ENCODE measurements at places on chromosomes 2 and 18. TPM values are rescaled to one million over a fixed set of nuclear protein-coding genes. Genes with fewer than 3 reads are reported as not detected.

TRABD2A gene
- 5.7 TPM for total RNA-seq

DOK6 gene
- total RNA-seq: 0.76 TPM

DNA sequence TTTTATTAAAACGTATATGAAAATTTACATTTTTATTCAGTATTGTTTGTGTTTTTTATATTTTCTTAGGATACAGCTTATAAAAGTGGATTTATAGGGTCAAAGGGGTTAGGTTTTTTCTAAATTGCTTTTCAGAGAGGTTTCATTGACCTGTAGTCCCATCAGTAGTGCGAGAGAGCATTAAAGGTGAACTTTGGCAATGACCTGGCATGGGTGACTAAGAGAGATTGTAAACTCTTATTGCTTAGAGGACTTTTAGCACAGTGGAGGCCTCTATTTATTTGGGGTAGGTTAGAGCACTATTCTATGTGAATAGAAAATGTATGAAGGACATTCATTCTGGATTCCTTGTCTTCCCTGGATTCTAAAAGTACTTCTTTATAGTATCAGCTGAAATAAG lies 16.0 kb upstream of the TNP1 start:
- no peak overlapping the region for H3K4me3 ChIP-seq
- H3K27me3 ChIP-seq: no peaks in the 10 kb centered on the region
- DNase-seq: no peak
- no peaks in the 10 kb centered on the region for H3K36me3 ChIP-seq

GRCh38 chr2:152402780-152403759 lies 68.1 kb downstream of the FMNL2 start:
- H3K27me3 ChIP-seq: no peaks in the 10 kb centered on the region
- H3K4me1 ChIP-seq: peaks cover 46% of the 10 kb centered on the region
- DNase-seq: no peak
- H3K36me3 ChIP-seq: no peaks in the 10 kb centered on the region

PTMA gene
- 301 TPM for total RNA-seq

- no peaks in the 10 kb centered on the region for H3K4me1 ChIP-seq
- H3K4me3 ChIP-seq: no peak overlapping the region
- 0 out of 2 replicates have a peak, but pooled peaks cover 6% of the 10 kb centered on the region for H3K36me3 ChIP-seq
These were observed 72.2 kb downstream of the COA5 start for GRCh38 chr2:98535971-98536677.

GRCh38 chr2:98445177-98445682 lies 572 bp downstream of the INPP4A start:
- no peaks in the 10 kb centered on the region for H3K36me3 ChIP-seq
- H3K27me3 ChIP-seq: no peaks in the 10 kb centered on the region
- peak; percentile 70 for DNase-seq
- H3K27ac ChIP-seq: peak overlapping the region; percentile 71

DNA sequence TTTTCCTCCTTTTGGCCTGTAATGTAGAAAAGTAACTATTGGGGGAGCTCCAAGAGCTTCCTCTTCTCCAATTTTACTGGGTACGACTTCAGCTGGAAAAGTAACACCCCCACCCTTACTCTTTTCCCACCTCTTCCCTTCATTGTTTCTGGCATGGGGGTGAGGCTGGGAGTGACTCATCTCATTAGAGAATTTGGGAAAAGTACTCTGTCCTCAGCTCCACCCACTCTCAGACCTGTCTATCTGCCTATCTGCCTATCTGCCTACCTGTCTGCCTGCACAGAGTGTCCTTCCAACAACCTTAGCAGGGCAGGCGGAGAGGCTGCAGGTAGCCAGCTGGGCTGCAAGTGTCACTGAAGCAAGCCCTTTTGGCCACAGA lies 93.6 kb downstream of the EPHA4 start:
- no peak overlapping the region for H3K4me3 ChIP-seq
- no peaks in the 10 kb centered on the region for H3K27me3 ChIP-seq
- H3K27ac ChIP-seq: peak overlapping the region; percentile 64
- peaks cover 19% of the 10 kb centered on the region for H3K4me1 ChIP-seq

CYRIA gene
- not detected for total RNA-seq

DNA sequence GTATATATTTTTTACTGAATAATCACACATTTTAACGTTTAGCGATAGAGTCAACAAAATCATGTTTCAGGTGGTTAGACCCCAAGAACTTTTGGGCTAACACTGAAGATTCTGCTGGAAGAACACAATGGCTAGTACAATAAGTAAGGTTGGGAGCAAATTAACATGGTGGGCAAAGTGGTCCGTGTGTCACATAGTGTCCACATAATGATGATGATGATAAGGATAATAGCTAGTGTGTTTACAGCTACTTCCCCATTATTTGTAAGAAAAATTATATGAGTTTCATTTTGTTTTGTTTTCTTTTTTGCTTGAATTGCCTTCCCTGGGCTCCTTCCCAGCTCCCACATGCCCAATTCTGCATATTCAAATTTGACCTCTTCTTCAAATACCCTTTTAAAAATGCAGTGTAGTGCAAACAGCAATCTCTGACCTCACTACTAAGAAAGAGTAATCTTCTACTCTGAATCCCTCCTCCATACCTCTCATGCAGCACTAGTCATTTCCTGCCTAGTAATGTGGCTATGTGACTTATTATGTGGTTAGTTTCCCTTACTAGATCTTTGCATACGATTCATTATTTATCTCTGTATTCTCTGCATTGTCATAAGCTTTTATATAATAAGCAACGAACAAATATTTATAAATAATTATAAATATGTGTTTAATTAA lies 16.9 kb upstream of the VPS54 start:
- peaks cover 22% of the 10 kb centered on the region for H3K4me1 ChIP-seq
- H3K27ac ChIP-seq: no peak overlapping the region
- H3K4me3 ChIP-seq: no peak overlapping the region
- H3K36me3 ChIP-seq: no peaks in the 10 kb centered on the region

ALPP gene
- not detected for total RNA-seq

DNA sequence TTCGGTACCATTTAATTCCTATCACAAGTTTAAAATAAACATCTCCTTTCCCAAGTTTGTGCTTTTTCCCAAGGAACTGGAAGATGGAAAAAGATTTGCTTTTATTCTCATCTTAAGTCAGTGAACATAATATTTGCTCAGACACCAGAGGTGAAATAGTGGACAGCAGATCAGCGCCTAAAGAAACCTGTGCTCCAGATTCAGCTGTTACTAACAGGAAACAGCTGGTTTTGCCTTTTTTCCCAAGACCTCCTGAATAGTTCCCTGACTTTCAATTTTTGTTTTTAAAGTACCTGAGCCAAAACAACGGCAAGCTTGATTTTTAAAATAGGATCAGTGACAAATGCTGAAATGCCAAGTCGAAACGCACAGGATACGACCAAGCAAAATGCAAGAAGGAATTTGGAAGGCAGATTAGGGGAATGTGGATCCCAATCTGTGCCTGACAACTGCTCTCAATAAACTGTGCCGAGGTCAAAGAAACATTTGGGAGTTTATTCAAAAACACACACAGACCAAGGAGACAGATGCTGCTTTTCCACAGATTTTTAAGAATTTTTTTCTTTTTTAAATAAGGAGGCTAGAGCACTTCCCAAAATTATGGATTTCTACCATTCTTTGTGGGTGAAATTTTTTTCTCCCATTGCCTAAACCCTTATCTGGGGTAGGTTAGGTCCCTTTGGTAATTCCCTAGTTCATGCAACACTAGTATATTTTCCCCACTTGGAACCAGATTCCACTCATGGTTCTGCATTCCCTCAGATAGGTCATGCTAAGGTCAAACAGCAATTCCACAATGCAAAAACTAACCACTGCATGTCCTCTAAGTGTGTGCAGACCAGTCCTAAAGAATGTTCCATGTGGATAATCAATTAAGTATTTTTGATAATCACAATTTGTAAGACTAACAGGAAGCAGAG lies 121.5 kb upstream of the PDE1A start:
- H3K4me3 ChIP-seq: no peak overlapping the region
- peak; percentile 12 for DNase-seq
- H3K4me1 ChIP-seq: peaks cover 10% of the 10 kb centered on the region
- no peaks in the 10 kb centered on the region for H3K27me3 ChIP-seq
- no peak overlapping the region for H3K27ac ChIP-seq

GRCh38 chr18:51151568-51152511 lies 45.6 kb downstream of the MEX3C start:
- no peak overlapping the region for H3K27ac ChIP-seq
- no peaks in the 10 kb centered on the region for H3K36me3 ChIP-seq
- no peak for DNase-seq
- H3K4me1 ChIP-seq: no peaks in the 10 kb centered on the region
- H3K4me3 ChIP-seq: no peak overlapping the region

DNA sequence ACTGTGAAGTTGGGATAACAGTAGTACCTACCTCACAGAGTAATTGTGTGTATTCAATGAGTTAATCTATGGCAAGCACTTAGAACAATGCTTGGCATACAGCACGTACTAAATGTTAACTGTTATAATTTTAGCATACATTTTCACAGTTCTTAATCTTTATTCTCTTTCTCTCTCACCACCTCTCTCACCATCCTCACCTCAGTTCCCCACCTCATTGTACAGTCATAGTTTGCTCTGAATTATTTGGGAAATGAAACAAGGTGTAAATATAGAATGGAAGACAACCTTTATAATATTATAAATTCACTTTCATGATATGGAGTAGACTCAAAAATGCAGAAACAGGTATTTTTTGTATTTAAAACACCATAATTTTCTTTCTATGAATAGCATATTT lies 40.0 kb upstream of the DNAH7 start:
- no peaks in the 10 kb centered on the region for H3K27me3 ChIP-seq
- H3K36me3 ChIP-seq: no peaks in the 10 kb centered on the region
- DNase-seq: no peak
- no peak overlapping the region for H3K4me3 ChIP-seq
- no peak overlapping the region for H3K27ac ChIP-seq

- H3K27ac ChIP-seq: no peak overlapping the region
- no peaks in the 10 kb centered on the region for H3K36me3 ChIP-seq
- no peak for DNase-seq
- H3K4me3 ChIP-seq: no peak overlapping the region
- no peaks in the 10 kb centered on the region for H3K27me3 ChIP-seq
These were observed 165.2 kb upstream of the ALKAL2 start for GRCh38 chr2:453132-453531.

DNA sequence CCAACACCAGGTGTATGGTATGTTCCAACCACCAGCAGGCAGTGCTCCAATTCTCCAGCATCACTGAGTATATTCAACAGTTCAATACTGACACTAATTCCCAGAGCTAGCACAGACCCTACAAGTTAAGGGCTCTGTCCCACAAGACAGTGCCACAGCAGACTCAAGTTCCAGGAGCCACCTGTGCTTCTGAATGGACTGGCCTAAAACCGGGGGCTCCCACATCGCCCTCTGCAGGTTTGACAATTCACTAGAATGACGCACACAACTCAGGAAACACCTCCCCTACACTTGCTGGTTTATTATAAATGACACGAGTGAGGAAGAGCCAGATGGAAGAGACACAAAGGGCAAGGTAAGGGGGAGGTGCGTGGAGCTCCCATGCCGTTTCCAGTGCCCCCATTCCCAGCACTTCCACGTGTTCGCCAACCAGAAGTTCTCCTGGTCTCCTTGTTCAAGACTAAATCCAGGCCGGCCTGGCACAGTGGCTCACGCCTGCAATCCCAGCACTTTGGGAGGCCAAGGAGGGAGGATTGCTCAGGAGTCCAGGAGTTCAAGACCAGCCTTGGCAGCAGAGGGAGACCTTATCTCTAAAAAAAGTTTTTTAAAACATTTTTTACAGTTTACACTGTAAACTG lies 12.2 kb upstream of the ATP6V1B1 start:
- no peaks in the 10 kb centered on the region for H3K4me1 ChIP-seq
- H3K27ac ChIP-seq: no peak overlapping the region
- H3K4me3 ChIP-seq: no peak overlapping the region
- H3K36me3 ChIP-seq: no peaks in the 10 kb centered on the region
- no peak for DNase-seq

- H3K36me3 ChIP-seq: no peaks in the 10 kb centered on the region
- no peak overlapping the region for H3K4me3 ChIP-seq
- H3K27ac ChIP-seq: no peak overlapping the region
- DNase-seq: no peak
- no peaks in the 10 kb centered on the region for H3K27me3 ChIP-seq
These were observed 8.9 kb upstream of the CHRNA1 start for GRCh38 chr2:174773215-174773614.
